ENCODE measurements at places on chromosomes 3 and 15.

GRCh38 chr3:10547841-10548783, 42.7 kb upstream of the ATP2B2 start:
- DNase-seq = no peak

- no peak for DNase-seq
Observed at GRCh38 chr3:119762876-119763275, 19.0 kb upstream of the NR1I2 start.

GRCh38 chr3:50978991-50979667, 304.4 kb downstream of the DOCK3 start:
- no peak for DNase-seq

DNA sequence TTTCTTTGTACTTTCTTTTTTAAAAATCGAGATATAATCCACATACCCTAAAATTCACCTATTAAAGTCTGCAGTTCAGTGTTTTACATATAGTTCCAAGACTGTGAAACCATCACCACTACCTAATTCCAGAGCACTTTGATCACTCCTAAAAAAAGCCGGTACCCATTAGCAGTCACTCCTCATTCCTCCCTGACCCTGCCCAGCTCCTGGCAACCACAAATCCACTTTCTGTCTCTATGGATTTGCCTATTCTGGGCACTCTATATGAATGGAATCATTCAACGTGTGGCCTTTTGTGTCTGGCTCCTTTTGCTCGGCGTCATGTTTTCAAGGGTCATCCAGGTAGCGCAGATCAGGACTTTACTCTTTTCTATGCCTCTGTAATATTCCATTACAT, 17.3 kb downstream of the TRPM1 start:
- no peak for DNase-seq

DNA sequence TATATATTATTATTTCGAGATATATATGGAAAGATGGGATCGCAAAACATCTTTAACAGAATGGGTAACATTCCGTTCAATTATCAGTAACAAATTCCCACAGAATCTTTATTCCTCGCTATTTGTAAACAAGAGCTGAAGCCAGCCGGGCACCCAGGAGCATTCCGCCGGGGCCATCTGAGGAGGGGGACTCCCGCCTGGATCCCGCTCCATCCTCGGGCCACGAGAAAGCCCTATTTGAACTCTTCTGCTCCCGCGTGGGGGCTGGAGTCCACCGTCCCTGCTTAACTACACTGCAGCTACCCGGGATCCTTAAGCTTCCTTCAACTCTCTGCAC, 687 bp downstream of the GPR176 start:
- no peak for DNase-seq

DNA sequence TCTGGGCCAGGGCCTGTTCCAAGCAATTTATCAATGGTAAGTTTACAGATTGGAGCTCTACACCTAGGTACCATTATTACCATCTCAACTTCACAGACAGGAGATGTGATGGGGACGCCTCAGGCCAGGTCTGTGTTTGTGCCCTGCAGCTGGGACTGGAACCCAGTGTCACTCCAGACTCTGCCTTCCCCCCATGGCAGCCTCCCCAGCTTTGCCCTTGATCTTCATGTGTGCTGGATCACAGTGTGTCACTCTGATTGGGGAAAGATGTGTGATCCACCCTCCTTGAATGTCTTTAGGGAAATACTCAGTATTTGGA, 59.6 kb downstream of the MGLL start:
- DNase-seq = no peak

DNA sequence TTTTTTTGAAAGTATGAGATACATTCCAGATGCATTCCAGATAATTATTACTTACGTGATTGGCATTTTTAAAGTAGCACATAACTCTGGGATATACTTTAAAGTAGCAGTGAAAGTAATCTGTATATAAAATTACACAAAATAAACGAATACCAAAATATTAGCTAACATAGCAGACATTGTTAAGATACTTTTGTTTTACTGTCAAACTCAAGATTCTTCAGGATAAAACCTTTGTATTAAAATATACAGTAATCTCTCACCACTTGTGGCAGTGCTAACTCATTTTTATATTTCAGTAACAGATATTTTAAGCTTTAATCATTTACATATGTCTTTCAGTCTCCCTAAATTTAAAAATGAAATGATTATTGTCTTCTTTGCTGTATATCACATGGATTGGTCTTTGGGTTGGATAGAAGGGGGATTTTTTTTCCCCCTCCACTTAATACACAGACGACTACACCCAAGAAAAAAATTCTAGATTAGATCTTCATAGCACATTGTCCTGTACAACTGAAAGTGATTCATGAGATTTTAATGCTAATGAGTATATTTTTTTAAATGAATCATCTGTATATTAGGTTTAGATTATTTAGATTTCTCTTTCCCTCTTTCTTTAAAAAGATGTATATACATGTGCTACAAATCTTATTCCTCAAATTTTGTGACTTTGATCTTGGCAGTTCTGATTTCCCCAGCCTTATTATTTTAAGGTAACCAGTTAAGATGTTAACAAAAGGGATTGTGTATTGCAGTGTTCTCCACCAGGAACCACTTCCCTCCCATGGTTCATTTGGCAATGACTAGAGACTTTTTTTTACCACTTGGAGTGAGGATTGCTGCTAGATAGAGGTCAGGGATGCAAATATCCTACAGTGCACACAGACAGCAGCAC, 24.5 kb upstream of the EBLN2 start:
- no peak for DNase-seq

- no peak for DNase-seq
Observed at GRCh38 chr15:82530006-82530405, 10.3 kb downstream of the RPS17 start.

DNA sequence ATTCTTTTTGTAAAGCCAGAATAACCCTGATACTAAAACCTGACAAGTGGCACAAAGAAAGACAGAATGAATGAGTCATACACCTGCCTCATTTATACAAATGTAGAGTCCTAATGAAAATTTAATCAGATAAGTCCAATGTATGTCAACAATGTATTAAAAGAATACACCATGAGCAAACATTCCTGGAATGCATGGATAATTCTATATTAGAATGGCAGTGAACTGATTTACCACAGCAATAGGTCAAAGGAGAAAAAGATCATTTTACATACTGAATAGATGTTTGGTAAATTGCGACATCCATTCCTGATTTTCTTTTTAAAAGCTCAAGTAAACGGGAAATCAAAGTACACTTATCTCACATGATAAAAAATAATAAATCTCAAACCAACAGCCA, 11.2 kb upstream of the LOXL1 start:
- no peak for DNase-seq
